ENCODE measurements at places on chromosomes 2 and 18. TPM values are rescaled to one million over a fixed set of nuclear protein-coding genes. Genes with fewer than 3 reads are reported as not detected.

DNA sequence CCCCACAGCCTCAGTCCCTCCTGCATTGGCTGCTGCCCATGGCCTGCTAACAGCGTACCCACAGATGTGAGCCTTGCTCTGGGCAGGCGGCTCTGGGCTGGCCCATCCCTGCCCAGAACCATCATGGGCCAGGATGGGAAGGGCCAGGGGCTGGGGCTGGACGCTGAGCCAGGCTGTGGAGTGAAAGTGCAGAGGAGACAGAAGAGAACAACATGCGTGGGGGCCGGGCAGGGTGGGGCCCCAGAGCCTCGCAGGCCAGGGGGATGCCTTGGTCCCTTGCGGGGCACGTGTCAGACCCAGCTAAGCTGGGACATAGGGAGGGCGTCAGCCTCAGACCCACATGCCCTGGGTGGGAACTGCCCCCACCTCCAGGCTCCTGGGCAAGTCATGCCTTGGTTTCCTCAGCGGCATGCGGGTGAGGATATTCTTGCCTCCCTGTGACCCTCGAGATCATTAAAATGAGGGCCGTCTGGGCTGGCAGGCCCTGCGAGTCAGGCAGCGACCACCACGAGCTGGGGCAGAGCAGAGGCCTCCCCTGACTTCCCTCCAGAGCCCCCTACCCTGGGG lies 27.3 kb downstream of the GPC1 start:
- no peak overlapping the region for H3K27ac ChIP-seq
- no peaks in the 10 kb centered on the region for H3K4me1 ChIP-seq
- no peak for DNase-seq
- no peaks in the 10 kb centered on the region for H3K27me3 ChIP-seq

TMEM200C gene
- 0.04 TPM for total RNA-seq

BBS5 gene
- total RNA-seq: 5.0 TPM

GRCh38 chr2:9539531-9539930 lies 16.1 kb downstream of the ADAM17 start:
- H3K36me3 ChIP-seq: peaks cover 35% of the 10 kb centered on the region
- no peak overlapping the region for H3K27ac ChIP-seq
- no peak for DNase-seq
- H3K4me1 ChIP-seq: no peaks in the 10 kb centered on the region
